Thoracic aorta (tissue), 2 donors: ENCODE measurements at places on chromosomes 2 and 18.

GRCh38 chr2:175111200-175111657, 56.8 kb downstream of the ATF2 start:
- H3K27me3 ChIP-seq: no peaks in the 10 kb centered on the region
- no peak for DNase-seq
- no peak overlapping the region for H3K4me3 ChIP-seq

- no peak for DNase-seq
- no peaks in the 10 kb centered on the region for H3K4me1 ChIP-seq
- H3K27ac ChIP-seq: no peak overlapping the region
Observed at GRCh38 chr2:234771980-234772732, 179.7 kb upstream of the SH3BP4 start.

DNA sequence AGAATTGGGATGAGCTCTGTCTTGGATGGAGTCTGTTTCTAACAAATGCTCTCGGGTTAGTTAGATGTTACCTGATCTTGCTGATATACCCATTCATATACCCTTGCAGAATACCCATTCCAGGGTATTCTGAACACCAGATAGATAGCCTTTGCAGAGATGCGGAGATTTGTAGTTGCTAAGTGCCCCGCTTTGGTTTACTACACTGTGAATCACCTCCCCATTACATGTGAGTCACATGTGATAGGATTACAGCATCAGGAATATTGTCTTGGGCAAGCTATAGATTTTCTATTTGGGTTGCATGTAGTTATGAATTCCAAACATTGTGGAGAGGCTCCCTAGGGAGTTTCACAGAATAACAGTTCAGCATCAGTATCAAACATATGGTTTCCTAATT, 3.8 kb downstream of the VSNL1 start:
- H3K4me1 ChIP-seq: no peaks in the 10 kb centered on the region
- H3K36me3 ChIP-seq: no peaks in the 10 kb centered on the region
- no peak overlapping the region for H3K4me3 ChIP-seq
- H3K27ac ChIP-seq: no peak overlapping the region
- no peak for DNase-seq

GRCh38 chr2:150491943-150492342, 4.5 kb upstream of the RND3 start:
- DNase-seq: no peak
- no peaks in the 10 kb centered on the region for H3K27me3 ChIP-seq
- H3K4me1 ChIP-seq: no peaks in the 10 kb centered on the region
- no peak overlapping the region for H3K4me3 ChIP-seq
- H3K27ac ChIP-seq: no peak overlapping the region
- no peaks in the 10 kb centered on the region for H3K36me3 ChIP-seq

DNA sequence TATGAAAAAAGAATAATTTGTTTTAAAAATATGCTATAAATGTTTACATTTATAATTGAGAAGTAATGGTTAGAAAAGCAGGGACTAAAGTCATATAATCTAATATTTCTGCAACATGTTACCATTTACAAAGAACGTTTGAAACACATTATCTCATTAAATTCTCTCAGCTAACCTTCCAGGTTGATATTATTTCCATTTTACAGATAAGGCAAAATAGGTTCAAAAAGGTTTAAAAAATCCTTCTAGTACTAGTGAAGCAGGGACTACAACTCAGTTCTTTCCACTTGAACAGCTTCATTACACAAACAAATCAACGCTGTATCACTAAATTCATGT, 875 bp downstream of the FASTKD1 start:
- H3K4me1 ChIP-seq: peaks cover 6% of the 10 kb centered on the region
- peak overlapping the region; percentile 84 for H3K4me3 ChIP-seq
- no peak overlapping the region for H3K27ac ChIP-seq

DNA sequence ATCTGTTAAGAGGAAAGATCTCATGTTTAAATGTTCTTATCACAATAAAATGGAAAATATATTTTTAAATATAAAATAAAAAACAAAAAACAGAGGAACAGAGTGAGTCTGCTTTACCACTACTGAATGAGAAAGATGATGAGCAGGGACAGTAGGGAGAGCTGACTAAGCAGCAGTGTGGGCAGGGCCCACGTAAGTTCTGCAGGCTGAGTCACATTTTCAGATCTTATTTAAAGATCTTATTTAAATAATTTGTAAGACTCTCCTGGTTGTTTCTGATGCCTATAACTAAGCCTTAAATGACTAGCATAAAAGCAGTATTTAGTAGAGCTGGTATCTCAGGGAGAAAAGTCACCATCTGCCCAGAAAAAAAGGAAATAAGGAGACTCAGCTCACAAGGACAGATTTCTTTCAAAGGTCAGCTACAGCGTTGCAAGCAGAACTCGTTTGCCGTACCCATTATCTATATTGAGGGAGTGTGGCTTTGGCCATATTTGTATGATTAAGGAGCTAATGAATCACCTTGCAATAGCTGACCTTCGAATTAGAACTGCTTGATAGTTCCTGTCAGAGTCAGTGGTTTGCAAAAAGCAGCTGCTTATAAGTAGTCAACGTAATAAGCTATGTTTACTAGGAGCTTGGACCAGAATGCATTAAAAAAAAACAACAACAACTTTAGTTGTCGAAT, 322.1 kb upstream of the CHAC2 start:
- DNase-seq: no peak
- H3K4me1 ChIP-seq: no peaks in the 10 kb centered on the region
- H3K36me3 ChIP-seq: no peaks in the 10 kb centered on the region
- no peak overlapping the region for H3K27ac ChIP-seq

DNA sequence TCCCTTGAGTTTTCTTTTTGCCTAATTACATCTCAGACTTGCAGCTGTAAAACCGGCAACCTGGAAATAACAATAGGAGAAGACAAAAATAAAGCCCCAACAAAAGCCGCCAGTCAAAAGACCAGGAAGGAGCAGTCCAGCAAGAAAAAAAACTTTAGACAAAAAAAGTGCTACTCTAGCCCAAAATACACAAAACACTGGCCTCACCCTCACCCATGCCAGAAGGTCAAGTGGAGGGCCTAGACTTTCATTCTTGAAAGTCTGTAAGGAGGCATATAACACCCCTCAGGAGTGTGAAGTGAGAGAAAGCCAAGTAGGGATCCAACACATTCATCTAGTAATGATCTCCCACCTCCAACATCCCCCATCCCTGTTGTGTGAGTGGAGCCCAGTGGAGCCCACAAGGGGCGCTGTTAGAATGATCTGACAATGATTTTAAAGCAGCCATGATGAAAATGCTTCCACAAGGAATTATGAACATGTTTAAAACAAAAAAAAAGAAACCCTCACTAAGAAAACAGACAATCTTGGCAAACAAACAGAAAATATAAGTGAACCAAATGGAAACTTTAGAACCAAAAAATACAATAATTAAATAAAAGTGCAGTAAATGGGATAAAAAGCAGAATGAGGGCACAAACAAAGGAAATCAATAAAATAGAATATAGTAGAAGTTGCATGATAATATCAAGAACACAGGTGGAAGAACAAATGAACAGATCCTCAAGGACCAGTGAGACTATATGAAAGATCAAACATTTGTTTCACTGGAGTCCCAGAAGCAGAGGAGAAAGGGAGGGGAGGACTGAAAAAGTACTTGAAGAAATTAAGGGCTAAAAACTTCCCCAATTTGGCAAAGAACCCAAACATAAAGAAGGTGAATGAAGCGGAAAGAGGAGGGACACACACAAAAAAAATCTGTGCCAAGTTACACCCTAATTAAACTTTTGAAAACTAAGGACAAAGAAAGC, 23.9 kb downstream of the SESTD1 start:
- H3K4me1 ChIP-seq: peaks cover 27% of the 10 kb centered on the region
- H3K27ac ChIP-seq: peak overlapping the region; percentile 13
- H3K27me3 ChIP-seq: no peaks in the 10 kb centered on the region
- peak overlapping the region; percentile 8 for H3K4me3 ChIP-seq
- no peak for DNase-seq
- no peaks in the 10 kb centered on the region for H3K36me3 ChIP-seq

GRCh38 chr2:108182489-108182888, 57.3 kb upstream of the SULT1C3 start:
- H3K27me3 ChIP-seq: no peaks in the 10 kb centered on the region
- no peaks in the 10 kb centered on the region for H3K4me1 ChIP-seq
- no peak overlapping the region for H3K27ac ChIP-seq

- H3K36me3 ChIP-seq: no peaks in the 10 kb centered on the region
- peaks cover 29% of the 10 kb centered on the region for H3K4me1 ChIP-seq
- peak within 1 kb of the TSS; percentile 86 for H3K4me3 ChIP-seq
- H3K27ac ChIP-seq: peak within 1 kb of the TSS; percentile 97
- H3K27me3 ChIP-seq: no peaks in the 10 kb centered on the region
Observed at GRCh38 chr2:24360050-24360962, at the start of gene ITSN2. Gene ITSN2, minus strand, starts transcription at chr2:24360536. Its CDS starts 32,454 bp downstream, at chr2:24328082.

DNA sequence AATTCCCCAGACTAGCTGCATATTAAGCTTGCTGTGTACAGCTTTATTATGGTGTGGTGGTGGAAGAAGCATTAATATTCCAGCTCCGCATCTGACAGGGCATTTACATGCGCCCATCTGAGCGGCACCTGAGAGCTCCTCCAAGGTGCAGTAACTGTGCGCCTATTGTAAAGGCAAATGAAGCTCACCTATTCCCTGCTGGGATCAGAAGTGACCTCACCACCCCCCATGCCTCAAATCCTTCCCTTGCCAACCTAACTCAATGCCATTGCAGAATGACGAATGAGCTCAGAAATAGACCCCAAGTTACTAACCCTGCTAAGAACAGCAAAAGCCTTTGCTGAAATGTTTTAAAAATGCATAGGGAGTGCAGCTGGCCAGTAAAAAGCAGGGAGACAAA, 14.3 kb downstream of the BCL11A start:
- H3K4me3 ChIP-seq: no peak overlapping the region
- H3K27me3 ChIP-seq: no peaks in the 10 kb centered on the region
- no peak for DNase-seq
- H3K36me3 ChIP-seq: no peaks in the 10 kb centered on the region
- no peak overlapping the region for H3K27ac ChIP-seq
- H3K4me1 ChIP-seq: no peaks in the 10 kb centered on the region

- H3K4me1 ChIP-seq: no peaks in the 10 kb centered on the region
- peaks cover 12% of the 10 kb centered on the region for H3K36me3 ChIP-seq
- H3K27ac ChIP-seq: no peak overlapping the region
- no peak overlapping the region for H3K4me3 ChIP-seq
- no peak for DNase-seq
- no peaks in the 10 kb centered on the region for H3K27me3 ChIP-seq
Observed at GRCh38 chr18:13003466-13003896, 12.3 kb downstream of the CEP192 start.

- no peaks in the 10 kb centered on the region for H3K4me1 ChIP-seq
- H3K36me3 ChIP-seq: no peaks in the 10 kb centered on the region
- DNase-seq: no peak
- H3K27me3 ChIP-seq: no peaks in the 10 kb centered on the region
- no peak overlapping the region for H3K4me3 ChIP-seq
- no peak overlapping the region for H3K27ac ChIP-seq
Observed at GRCh38 chr18:41949206-41949920, 5.7 kb upstream of the PIK3C3 start.

GRCh38 chr2:196415384-196415783, 224.1 kb upstream of the CCDC150 start:
- H3K4me3 ChIP-seq: no peak overlapping the region
- H3K36me3 ChIP-seq: no peaks in the 10 kb centered on the region
- no peaks in the 10 kb centered on the region for H3K27me3 ChIP-seq
- DNase-seq: no peak
- peaks cover 18% of the 10 kb centered on the region for H3K4me1 ChIP-seq
- H3K27ac ChIP-seq: no peak overlapping the region

- peak overlapping the region; percentile 90 for H3K4me3 ChIP-seq
- peak overlapping the region; percentile 87 for H3K27ac ChIP-seq
- H3K4me1 ChIP-seq: peaks cover 51% of the 10 kb centered on the region
- H3K36me3 ChIP-seq: peaks cover 6% of the 10 kb centered on the region
- no peaks in the 10 kb centered on the region for H3K27me3 ChIP-seq
Observed at GRCh38 chr2:216635701-216636550, 2.7 kb downstream of the IGFBP2 start.

GRCh38 chr2:2083113-2083758, 247.8 kb downstream of the MYT1L start:
- H3K4me3 ChIP-seq: no peak overlapping the region
- H3K36me3 ChIP-seq: no peaks in the 10 kb centered on the region
- no peak overlapping the region for H3K27ac ChIP-seq
- DNase-seq: no peak
- no peaks in the 10 kb centered on the region for H3K4me1 ChIP-seq
- H3K27me3 ChIP-seq: no peaks in the 10 kb centered on the region

DNA sequence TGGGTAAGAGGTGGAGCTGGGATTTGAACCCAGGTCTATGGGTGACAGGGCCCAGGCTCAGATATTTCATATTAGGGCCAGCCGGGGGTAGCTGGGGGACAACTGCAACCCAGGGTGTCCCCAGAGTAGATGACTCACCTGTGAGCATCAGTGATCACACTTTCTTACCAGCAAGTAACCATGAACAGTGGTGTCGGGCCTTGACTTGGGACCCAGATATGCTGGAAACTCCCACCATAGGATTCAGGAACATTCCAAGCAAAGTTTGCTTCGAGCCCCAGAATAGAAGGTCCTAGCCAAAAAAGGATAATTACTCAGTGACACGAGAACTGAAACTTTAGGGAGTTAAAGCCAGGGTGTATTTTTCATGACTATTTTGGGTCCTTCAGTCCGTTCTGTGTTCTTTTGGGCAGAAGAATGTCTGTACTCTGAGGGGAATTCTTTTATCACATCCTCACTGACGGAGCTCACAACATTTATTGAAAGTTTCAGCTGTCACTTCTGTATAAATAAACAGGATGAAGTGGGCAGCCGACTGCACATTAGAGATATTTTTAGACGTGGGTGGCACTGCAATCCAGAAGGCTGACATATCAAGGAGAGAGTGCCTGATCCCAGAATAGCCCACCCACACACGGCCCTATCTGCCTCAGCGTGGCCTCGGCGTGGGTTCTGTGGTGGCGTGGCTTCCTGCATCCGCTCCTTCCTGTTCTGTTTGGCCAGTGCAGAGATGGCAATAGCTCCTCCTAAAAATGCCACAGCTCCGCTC, 45.6 kb downstream of the RAMP1 start:
- H3K27ac ChIP-seq: peak overlapping the region; percentile 95
- H3K4me1 ChIP-seq: peaks cover 23% of the 10 kb centered on the region
- peak; percentile 84 for DNase-seq

DNA sequence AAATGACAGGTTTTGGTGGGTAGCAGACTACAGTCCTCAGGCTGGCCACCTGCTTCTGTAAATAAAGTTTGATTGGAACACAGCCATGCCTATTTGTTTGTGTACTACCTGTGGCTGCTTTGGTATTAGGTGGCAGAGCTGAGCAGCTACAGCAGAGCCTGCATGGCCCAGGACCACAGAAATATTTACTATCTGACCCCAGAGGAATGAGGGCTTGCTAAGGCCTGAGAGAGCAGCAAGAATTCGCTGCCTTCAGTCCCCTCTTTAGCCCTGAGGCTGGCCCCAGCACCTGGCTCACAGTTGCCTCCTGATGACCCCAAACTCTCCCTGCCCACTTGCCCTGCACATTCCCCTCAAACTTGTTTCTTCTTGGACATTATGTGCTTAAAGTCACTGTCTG, 32.5 kb downstream of the POLR1A start:
- H3K36me3 ChIP-seq: peaks cover 46% of the 10 kb centered on the region
- no peak for DNase-seq
- H3K4me3 ChIP-seq: no peak overlapping the region
- H3K27ac ChIP-seq: peak overlapping the region; percentile 70
- H3K4me1 ChIP-seq: peaks cover 25% of the 10 kb centered on the region
- H3K27me3 ChIP-seq: no peaks in the 10 kb centered on the region

GRCh38 chr2:136247204-136247950, 129.4 kb upstream of the CXCR4 start:
- no peaks in the 10 kb centered on the region for H3K36me3 ChIP-seq
- no peaks in the 10 kb centered on the region for H3K27me3 ChIP-seq
- DNase-seq: no peak
- no peaks in the 10 kb centered on the region for H3K4me1 ChIP-seq
- H3K27ac ChIP-seq: no peak overlapping the region
- H3K4me3 ChIP-seq: no peak overlapping the region

- DNase-seq: no peak
- no peaks in the 10 kb centered on the region for H3K36me3 ChIP-seq
- no peaks in the 10 kb centered on the region for H3K27me3 ChIP-seq
Observed at GRCh38 chr18:56921896-56922480, 224.9 kb upstream of the BOD1L2 start.
